ENCODE measurements at places on chromosomes 1 and 21.

DNA sequence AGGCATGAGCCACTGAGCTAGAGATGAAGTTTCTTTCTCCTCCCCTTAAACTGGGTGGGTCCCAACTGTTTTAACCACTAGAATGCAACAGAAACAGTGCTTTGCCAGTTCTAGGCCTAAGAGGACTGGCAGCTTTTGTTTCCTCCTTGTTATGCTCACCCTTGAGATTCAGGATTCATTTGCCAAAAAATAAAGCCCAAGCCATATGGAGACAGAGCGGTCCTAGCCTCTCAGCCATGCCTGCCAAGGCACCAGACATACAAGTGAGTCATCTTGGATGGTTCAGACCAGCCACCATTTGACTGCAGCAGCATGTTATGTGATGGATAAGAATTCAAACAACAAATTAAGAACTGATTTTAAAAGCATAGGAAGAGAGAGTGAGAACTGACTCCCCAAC, 38.1 kb upstream of the STUM start:
- peak; percentile 5 for DNase-seq

- no peak for DNase-seq
These were observed 307.1 kb downstream of the MATN1 start for GRCh38 chr1:30416221-30416820.

GRCh38 chr1:21099034-21099868, 77.4 kb downstream of the EIF4G3 start:
- DNase-seq: peak; percentile 46

DNA sequence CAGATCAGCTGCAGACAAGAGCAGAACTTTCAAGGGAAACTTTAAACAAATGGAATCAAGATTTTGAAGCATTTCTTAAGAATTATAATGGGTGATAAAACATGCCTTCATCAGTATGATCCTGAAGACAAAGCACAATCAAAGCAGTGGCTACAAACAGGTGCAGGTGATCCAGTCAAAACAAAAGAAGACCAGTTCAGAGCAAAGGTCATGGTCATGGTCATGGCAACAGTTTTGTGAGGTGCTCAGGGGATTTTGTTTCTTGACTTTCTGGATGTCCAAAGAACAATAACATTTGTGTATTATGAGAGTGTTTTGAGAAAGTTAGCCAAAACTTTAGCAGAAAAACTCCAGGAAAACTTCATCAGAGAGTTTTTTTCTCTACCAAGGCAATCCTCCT, 681.7 kb upstream of the PTBP2 start:
- no peak for DNase-seq

- peak; percentile 36 for DNase-seq
These were observed 18.3 kb upstream of the CAPN8 start for GRCh38 chr1:223683586-223684487.

GRCh38 chr1:155040358-155041093, 6.9 kb downstream of the DCST1 start:
- DNase-seq: no peak

All from fibroblast of skin of abdomen (primary cell).